ENCODE measurements at places on chromosomes 6 and 20.

DNA sequence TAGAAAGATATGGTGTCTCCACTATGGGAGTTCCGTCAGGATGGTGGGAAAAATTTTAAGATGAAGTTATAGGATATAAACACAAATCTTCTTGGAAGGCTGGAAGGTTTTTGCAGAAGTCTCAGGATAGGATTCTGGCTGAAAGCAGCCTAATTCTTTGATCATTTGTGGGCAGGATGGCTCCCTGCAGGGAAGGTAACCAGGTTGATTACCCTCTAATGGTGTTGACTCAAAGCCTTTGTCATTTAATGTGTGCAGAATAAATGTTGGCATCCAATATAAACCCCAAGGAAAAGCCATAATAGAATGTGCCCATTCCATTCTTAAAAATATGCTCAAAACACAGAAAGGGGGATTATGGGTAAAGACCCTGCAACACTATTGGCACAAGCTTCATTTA lies 204.3 kb downstream of the EPM2A start:
- no peak for DNase-seq

DNA sequence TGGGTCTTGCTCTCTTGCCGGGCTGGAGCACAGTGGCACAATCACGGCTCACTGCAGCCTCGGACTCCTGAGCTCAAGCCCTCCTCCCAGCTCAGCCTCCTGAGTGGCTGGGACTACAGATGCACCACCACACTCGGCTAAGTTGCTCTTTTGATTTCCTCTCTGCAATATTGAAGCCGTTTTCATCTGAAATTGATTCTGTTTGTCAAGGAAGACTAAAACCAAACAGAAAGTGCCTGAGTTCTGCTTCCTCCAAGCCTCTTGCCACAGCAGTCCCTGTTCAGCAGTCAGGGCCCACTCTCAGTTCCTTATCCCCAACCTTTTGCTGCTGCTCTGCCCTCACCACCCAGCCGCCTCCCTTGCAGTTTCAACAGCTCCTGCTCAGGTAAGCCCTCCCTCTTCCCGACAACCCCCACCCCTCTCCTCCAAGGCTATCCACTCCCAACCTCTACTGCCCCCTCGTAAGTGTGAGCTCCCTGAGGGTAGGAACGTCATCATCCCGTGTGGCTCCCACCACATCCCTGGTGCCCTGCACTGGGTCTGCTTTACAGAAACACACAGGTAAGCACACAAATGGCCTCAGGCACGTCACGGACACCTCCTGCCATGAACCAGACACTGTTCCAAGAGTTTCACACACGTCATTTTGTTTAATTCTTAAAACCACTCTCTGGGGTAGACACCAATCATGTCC lies 70.7 kb upstream of the TAB2 start:
- DNase-seq: no peak

GRCh38 chr6:41568585-41569384 lies 22.6 kb downstream of the FOXP4 start:
- no peak for DNase-seq

GRCh38 chr6:54320871-54321270 lies 12.6 kb downstream of the TINAG start:
- no peak for DNase-seq

- DNase-seq: no peak
These were observed 13.4 kb downstream of the UST start for GRCh38 chr6:148760258-148760534.

GRCh38 chr20:56463428-56463827 lies 5.0 kb upstream of the RTF2 start:
- no peak for DNase-seq

DNA sequence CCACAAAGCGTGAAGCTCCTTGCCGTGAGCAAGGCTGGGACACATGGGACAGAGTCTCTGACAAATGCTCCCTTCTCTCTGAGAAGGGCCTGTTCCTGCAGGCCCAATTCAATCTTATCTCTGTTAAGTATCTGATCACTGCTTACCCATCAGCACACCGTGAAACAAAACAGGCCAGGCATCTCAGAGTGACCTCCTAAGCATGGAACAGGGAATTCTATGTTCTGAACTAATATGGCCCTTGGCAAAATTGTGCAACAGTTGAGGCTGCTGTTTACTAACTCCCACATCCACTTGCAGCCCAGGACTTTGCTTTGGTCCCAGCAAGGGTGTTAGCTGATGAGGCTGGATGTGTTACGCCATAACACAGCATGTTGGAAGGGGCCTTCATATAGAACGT lies 79.2 kb downstream of the GCLC start:
- DNase-seq: no peak

DNA sequence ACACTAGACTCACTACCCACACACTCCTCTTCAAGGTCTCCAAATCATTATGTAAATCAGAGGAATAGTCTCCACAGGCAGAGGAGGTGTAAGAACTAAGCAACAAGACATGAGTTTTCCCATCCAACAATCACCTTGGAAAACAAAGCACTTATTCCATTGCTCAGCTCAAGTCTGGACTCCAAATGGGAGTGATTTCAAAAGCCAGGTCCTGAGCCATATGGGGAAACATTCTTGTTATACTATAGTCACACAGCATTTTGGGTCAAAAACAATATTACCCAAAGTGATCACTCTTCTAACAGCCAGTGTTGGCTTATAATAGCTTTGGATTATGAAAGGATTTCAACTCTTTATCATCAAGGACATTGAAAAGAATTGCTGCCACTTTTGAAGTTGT lies 3.6 kb upstream of the PRPH2 start:
- no peak for DNase-seq

DNA sequence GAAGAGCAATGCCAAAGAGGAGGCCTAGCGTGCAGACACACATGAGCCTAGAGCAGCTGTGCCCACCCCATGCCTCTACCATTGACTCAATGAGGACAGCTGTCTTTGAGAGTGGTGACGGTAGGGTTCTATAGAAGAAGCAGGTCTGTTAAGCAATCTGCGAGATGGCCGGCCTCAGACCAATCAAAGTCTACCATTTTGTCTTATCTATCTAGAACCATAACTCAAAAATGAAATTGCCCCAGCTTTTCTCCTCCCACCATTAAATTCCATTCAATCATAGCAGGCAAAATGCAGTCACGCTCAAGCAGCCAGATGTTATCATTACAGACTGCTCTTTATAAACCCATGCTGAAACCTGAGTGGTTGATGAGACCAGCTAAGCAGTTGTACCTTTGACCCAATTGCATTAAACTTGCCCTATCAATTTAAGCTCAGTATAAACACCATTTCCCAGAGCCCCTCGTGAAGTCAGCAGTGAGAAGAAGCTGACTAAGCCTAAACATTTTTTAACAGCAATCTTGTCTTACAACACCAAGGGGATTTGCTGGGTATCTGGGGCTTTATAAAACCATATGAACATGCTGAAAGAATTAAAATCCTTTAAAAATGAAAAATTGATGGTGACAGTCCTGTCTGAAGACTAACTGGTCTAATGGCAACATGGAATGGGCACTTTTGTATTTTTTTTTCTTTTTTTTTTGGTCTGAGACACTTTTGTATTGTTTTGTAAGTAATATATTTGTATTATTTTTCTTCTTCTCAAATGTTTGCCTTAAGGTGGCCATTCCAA lies 57.5 kb downstream of the FOXC1 start:
- DNase-seq: no peak

DNA sequence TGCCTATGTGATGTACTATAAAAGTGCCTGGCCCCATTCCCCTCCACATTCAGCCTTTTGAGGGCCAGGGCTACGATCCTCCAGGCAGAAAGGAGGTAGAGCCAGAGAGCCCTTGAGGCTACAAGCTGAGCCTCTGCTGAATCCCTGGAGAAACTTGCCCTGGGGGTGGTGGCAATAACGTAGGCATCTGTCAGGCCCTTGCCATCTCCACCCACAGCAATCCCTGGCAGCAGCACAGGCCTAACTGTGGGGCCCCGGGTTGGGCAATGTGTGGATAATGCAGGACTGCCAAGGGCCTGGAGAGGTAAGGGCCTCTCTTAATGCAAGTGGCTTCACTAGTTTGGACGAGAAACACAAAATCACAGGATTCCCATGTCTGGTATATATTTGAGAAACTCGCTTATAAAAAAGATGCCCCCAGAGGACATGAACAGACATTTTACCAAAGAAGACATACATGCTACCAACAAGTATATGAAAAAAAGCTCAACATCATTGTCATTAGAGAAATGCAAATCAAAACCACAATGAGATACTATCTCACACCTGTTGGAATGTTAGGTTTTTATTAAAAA lies 99.0 kb downstream of the QRSL1 start:
- DNase-seq: no peak

DNA sequence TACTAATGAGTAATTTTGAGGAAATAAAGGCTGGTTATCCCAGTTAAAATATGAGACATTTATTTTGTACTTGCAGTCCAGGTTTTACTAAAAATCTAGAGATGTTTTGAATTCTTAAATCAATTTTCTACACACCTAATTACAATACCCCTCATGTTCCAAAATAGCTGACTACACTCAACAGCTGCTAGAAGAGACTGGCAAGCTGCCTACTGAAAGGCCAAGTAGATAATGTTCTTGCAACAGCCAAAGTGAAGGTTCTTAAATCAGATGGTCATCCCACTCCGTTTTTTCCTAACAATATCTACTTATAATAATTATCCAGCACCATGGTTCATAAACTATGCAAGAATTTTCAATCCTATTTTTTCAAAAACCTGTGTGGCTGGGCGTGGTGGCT lies 69.0 kb downstream of the DTNBP1 start:
- no peak for DNase-seq

DNA sequence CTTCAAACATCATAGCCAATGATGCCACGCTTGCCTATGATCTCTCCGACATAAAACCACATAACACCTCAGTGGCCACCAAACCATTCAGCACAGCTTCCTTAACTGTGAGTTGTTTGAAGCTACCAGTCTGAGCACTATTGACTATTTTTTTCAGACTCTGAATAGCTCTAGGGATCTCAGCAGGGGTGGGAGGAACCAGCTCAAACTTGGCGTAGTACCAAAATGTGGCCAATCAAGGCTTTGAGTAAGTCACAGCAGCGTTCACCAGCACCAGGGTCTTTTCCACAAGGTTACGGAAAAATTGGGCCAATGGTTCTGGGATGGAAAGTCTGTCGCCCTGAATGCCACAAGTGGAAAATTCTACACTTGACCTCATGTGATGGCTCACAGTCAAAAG lies 70.6 kb downstream of the SMPDL3A start:
- no peak for DNase-seq

DNA sequence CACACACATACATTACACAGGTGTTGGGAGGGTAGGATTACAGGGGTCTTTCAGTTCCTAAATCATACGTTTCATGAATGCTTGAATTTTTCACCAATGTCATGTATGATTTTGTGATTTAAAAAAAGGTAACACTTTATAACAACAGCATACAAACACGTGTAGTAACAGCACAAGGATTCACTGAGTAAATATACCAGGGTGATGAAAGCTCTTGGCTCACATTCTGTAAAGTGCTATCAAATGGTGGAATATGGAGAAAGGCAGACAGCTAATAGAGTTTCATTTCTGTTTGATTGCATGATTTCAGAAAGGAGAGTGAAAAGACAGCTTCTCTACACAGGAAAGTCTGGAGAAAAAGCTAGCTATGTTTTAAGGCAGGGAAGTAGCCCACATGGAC lies 231.9 kb downstream of the CD83 start:
- DNase-seq: no peak

DNA sequence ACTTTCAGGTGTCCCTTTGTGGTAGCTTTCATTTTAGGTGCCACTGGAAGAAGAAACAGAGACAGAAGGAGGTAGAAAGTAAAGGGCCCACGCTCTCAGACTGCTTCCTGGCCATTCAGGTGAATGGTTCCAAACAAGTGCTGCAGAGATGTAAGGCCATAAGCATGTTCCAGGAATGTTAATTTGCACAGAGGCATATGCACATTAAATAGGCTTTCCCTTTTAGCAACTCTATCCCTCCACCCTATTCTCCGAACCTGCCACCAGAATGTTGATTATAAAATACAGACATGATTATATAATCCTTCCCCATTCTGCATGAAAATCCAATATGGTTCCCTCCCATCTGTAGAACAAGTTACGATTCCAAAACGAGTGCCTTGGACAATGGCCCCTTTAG lies 297.2 kb downstream of the C6orf118 start:
- no peak for DNase-seq

GRCh38 chr6:144353871-144354314 lies 68.8 kb downstream of the UTRN start:
- no peak for DNase-seq

DNA sequence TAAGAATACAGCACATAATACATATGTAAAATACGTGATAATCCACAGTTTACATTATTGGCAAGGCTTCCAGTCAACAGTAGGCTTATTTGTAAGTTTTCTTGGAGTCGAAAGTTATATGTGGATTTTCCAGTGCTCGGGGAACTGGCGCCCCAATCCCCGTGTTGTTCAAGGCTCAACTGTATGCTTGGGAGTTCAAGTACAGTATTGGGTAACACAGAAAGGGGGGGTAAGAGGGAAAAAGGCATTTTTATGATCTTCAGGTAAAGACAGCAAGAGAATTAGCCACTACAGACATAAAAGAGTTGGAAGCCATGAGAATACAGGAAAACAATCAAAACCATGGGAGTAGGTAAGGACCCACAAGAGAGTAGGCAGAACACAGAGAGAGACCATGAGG lies 16.4 kb downstream of the PSMB1 start:
- DNase-seq: no peak

GRCh38 chr6:28985462-28986164 lies 19.5 kb downstream of the ZNF311 start:
- DNase-seq: no peak

- no peak for DNase-seq
These were observed 11.5 kb upstream of the CDKN1A start for GRCh38 chr6:36666826-36667591.

DNA sequence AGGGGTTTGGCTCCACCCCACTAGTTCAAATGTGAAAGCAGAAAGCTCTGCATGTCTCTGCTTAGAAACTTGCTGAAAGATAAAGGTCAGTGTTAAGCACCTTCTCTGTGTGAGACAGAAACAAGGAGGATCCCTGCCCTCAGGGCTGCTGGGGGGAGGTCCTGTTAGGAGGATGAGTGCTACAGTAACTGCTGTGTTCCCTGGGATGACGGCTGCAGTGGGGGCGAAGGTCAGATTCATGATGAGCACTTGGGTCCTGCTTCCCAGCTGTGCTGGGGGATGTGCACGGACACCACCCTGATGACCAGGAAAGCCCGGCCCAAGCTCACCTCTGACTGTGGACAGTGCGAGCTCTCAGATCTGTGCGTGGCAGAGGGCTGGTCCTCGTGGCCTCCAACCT lies 252.6 kb downstream of the DLL1 start:
- DNase-seq: no peak

DNA sequence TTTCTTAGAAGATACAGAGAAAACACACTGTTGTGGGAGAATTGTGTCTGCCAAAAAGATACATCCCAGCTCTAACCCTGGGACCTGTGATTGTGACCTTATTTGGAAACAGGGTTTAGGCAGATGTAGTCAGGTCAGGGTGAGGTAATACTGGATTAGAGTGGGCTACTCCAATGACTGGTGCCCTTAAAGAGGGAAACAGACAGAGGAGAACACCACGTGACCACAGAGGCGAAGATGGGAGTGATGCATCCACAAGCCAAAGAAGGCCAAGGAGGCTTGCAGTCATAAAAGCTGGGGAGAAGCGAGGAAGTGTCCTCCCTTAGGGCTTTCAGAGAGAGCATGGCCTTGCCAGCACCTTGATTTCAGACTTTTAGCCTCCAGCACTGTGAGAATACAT lies 35.6 kb downstream of the SLC52A3 start:
- no peak for DNase-seq

GRCh38 chr6:166589337-166589731 lies 2.9 kb upstream of the RAMACL start:
- DNase-seq: no peak

GRCh38 chr6:169396554-169397163 lies 143.0 kb upstream of the THBS2 start:
- DNase-seq: no peak

All from activated CD4-positive, alpha-beta T cell treated with anti-CD3 and anti-CD28 coated beads, Interleukin-2, amount 50 U/mL, for 4 hours (primary cell).